Endothelial cell (in vitro differentiated cells): ENCODE measurements at places on chromosomes 1 and 21. TPM values are rescaled to one million over a fixed set of nuclear protein-coding genes. Genes with fewer than 3 reads are reported as not detected.

FAM76A gene
- total RNA-seq = 5.3 TPM

- H3K27me3 ChIP-seq = peaks cover 14% of the 10 kb centered on the region
- no peaks in the 10 kb centered on the region for H3K4me1 ChIP-seq
- no peak overlapping the region for H3K4me3 ChIP-seq
- H3K36me3 ChIP-seq = no peaks in the 10 kb centered on the region
Measured at GRCh38 chr1:30657131-30658013, 66.0 kb downstream of the MATN1 start.

GRCh38 chr1:66502086-66502485 lies 31.9 kb upstream of the SGIP1 start:
- no peaks in the 10 kb centered on the region for H3K4me1 ChIP-seq
- no peak overlapping the region for H3K4me3 ChIP-seq
- DNase-seq = no peak
- no peaks in the 10 kb centered on the region for H3K36me3 ChIP-seq
- no peak overlapping the region for H3K27ac ChIP-seq

DNA sequence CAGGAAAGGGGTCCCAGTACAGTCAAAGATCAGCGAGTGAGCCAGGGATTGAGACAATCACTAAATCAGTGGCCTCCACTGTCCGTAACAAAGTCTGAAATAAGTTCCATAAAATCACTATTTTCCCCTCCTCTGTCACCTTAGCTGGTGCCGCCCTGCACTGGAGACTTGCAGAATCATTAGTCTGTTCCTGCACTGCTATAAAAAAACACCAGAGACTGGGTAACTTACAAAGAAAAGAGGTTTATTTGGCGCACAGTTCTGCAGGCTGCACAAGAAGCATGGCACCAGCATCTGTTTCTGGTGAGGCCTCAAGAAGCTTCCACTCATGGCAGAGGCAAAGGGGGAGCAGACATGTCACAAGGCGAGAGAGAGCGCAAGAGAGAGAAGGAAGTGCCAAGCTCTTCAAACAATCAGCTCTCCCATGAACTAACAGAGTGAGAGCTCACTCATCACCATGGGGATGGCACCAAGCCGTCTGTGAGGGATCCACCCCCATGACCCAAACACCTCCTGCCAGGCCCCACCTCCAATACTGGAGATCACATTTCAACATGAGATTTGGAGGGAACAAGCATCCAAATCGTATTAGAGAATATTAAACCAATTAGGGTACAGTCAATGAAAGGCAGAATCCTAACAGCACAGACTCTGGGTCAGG lies 129.8 kb upstream of the TIAM1 start:
- no peak overlapping the region for H3K4me3 ChIP-seq
- peaks cover 15% of the 10 kb centered on the region for H3K36me3 ChIP-seq
- H3K27ac ChIP-seq = no peak overlapping the region
- no peaks in the 10 kb centered on the region for H3K27me3 ChIP-seq
- no peak for DNase-seq

DNA sequence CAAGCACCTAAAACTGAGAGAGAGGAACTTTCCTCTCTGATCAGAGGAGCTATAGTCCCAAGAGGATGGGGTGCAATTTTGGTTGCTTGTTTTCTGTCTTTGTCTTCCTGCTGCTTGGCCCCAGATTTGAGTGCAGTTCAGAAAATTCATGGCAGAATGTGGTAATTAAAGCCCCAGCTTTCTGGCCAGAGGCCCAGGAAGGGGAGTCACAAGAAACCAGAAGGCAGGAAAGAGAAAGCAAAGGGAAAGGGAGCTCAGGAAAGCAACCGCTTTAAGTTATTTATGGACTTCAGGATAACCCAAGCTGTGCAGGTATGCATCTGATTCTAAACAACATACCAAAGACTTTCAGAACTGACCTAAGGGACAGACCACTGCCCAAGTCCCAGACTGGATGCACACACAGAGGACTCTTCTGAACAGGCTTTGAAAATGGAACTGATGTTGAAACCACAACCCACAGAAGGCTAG lies 88.8 kb downstream of the ST3GAL3 start:
- no peak overlapping the region for H3K27ac ChIP-seq
- H3K27me3 ChIP-seq = no peaks in the 10 kb centered on the region
- no peak overlapping the region for H3K4me3 ChIP-seq
- H3K36me3 ChIP-seq = no peaks in the 10 kb centered on the region
- H3K4me1 ChIP-seq = peaks cover 18% of the 10 kb centered on the region

RBM11 gene
- total RNA-seq = 4.8 TPM

DNA sequence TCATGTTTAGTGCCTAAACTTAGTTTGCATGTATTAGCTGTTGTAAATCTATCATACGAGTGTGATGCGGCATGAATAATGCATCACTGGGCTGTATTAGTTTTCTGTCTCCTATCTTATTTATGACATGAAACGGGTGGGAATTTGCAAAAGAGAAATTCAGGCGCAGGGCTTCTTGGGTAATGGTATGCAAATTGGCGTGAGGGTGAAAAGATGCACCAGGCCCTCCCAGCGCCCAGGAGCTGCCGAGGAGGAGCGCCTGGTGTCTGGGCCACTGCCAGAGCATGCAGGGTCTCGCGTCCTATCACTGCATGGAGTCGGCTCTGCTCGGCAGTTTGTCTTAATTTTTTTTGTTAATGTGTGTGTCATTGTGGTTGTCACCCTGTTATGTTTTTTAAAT lies 82.9 kb upstream of the ACTL8 start:
- no peak overlapping the region for H3K4me3 ChIP-seq
- no peak for DNase-seq
- no peaks in the 10 kb centered on the region for H3K4me1 ChIP-seq
- peaks cover 9% of the 10 kb centered on the region for H3K27me3 ChIP-seq
- H3K27ac ChIP-seq = no peak overlapping the region

THEM5 gene
- total RNA-seq = not detected
